ENCODE measurements at places on chromosomes 3 and 15.

DNA sequence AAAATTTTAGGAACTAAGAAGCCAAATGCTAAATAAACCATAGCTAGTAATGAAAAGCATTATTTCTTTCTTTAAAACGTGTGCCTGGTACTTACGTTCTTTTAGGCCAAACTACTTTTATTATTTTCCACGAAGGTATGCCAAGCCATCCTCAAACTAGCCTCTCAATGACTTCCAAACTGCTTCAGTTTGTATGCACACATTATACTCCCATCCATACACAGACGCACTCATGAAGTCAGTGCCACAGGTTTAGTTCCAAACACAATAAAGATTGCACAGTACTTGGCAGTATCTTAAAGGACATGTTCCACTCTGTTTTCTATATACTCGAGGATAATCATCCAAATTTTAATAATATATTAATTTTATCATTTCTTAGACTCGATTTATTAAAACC, 609.2 kb upstream of the ZNF385D start:
- no peak for DNase-seq

DNA sequence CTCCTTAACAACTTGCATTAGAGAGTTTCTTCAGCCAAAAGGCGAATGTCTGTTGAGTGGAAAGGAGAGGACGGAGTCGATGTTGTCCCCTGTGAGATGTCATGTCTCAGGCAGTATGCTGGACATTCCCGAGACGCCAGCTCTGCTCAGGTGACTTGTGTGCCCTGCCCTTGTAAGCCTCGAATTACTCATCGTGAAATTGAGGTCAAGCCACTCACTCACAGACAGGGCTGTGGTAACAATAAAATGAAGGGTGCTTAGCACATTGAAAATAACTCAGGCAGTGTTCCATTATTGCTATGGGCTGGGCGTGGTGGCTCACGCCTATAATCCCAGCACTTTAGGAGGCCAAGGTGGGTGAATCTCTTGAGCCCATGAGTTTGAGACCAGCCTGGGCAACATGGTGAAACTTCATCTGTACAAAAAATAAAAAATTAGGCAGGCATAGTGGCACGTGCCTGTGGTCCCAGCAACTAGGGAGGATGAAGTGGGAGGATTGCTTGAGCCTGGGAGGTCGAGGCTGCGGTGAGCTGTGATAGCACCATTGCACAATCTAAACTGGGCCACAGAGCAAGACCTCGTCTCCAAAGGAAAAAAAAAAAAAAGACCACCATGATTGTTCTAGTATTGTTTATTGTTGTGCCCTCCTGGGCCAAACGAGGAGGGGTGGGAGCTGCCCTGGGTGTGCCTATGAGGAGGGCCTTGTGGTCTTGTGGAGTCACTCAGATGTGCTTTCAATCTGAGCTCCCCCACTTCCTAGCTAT, 214.4 kb downstream of the THSD4 start:
- DNase-seq = no peak

- DNase-seq = no peak
These were observed 21.9 kb upstream of the POLR2M start for GRCh38 chr15:57684491-57685151.

DNA sequence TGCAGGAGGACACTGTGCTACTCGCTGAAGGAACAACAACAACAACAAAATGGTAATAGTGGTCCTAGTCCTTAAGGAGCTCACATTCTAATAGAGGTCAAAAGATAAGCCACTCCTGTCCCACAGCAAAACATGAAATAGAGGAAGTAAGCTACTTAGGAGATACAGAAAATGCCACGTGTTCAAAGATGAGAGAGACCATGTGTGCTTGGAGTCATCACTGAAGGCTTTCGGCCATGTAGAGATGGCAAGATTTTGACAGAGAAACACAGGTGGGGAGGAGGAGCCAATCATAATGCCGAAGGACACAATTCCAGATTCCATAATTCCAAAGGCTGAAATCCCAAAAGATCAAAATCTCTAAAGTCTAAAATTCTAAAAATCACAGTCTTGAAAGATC, 24.8 kb upstream of the RIOX2 start:
- no peak for DNase-seq

DNA sequence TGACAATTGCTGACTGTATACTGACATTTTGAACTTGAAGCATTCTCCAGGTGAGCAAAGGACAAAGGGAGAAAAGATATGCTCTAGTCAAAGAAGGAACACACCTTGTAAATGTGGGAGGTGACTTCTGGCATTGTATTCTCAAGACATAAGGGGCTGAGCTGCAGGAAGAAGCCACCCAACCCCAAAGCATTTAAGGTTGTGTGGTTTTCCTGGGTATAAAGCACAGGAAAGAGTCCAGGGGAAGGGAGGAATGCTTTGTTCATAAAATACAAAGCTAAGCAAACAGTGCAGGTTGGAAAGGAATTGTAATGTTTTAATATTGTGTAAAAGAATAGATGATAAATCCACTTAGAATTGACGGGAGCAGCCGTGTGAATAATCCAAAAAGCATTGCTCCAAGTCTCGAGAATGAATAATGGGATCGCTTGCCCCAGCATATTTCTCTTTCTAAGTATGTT, 102.4 kb upstream of the LRIG1 start:
- DNase-seq = no peak

DNA sequence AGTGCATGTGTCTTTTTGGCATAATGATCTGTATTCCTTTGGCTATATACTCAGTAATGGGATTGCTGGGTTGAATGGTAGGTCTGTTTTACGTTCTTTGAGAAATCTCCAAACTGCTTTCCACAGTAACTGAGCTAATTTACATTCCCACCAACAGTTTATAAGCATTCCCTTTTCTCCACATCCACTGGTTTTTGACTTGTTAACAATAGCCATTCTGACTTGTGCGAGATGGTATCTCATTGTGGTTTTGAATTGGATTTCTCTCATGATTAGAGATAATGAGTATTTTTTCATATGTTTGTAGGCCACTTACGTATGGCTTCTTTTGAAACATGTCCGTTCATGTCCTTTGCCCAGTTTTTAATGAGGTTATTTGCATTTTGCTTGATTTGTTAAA, 117.7 kb downstream of the CHCHD4 start:
- DNase-seq = no peak

DNA sequence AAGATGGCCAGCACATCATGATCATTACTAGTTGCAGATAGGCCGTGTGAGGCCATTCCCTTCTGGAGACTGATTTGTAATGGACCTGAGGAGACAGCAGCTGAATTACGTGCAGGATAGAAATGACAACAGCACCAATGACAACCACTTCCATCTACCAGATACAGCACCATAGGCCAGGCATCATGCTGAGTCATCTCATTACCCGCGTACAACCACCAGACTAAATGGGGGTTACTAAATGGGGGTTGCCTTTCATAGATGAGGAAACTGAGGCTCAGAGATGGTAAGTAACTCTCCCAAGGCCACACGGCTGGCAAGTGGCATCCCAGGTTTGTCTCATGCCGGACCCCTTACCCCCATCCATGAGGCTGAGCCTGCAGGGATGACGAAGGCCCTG, 32.8 kb upstream of the FAM107A start:
- no peak for DNase-seq

DNA sequence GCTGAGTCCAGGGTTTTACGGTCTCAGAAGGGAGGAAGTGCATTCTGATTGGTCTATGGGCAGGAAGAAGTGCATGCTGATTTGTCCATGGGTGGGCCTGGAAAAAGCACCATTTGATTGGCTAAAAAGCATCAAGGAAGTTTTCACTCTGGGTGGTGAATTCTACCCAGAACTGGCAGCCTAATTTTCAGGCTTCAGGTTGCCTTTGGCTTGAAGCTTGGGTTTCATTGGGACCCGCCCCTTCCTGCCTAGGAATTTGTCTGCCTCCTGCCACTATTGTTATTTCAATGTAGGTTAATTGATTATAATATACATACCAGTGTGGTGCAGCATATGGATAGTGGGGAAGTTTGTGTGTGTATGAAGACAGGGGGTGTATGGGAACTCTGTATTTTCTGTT, 1355.9 kb downstream of the SI start:
- DNase-seq = no peak

GRCh38 chr3:138898708-138899107, 48.2 kb downstream of the FOXL2 start:
- no peak for DNase-seq

DNA sequence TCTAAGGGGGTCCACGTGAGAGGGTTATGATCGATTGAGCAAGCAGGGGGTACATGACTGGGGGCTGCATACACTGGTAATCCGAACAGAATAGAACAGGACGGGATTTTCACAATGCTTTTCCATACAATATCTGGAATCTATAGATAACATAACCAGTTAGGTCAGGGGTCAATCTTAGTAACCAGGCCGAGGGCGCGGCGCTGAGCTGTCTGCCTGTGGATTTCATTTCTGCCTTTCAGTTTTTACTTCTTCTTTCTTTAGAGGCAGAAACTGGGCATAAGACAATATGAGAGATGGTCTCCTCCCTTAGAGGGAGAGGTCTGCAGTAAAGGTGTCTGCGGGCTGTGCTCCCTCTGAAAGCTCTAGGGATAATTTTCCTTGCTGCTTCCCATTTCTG, 261.3 kb downstream of the XXYLT1 start:
- no peak for DNase-seq

DNA sequence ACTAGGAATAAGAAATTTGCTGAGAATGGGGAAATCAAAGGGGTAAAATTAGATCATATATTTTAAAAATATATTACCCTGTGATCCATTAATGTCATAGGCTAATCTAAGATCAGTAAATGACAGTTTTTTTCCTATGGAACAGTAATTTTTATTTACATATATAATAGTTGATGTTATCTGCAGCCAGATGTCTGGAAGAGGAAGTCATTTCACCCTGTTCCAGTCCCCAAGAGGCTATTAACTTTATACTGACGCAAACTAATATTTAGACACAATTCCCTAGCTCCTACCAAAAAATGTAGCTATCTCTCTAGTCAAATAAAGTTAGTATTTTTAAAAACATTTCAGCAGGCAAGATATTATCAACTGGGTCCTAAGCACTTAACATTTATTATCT, 558.0 kb downstream of the MECOM start:
- DNase-seq = no peak

- no peak for DNase-seq
These were observed 178.1 kb downstream of the LPP start for GRCh38 chr3:188332085-188332484.

- no peak for DNase-seq
These were observed 267.9 kb downstream of the SHQ1 start for GRCh38 chr3:72580246-72580756.

DNA sequence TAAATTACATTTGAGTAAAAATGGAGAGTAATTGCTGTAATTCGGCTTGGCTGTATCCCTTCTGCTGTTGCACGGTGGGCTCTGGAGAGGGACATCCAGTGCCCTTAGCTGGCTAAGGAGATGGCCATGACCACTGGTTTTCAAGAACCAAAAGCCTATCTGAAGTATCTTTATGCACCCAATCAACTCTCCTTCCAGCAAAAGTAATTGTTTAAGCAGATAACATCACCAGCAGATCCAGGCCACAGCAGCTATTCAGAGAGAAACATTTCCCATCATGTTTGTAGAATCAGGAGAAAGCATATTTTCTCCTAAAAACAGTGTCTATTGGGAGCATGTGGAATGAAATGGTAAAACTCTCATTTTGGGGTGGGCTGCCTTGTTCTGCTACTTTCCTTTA, 514.5 kb upstream of the RGMA start:
- no peak for DNase-seq

DNA sequence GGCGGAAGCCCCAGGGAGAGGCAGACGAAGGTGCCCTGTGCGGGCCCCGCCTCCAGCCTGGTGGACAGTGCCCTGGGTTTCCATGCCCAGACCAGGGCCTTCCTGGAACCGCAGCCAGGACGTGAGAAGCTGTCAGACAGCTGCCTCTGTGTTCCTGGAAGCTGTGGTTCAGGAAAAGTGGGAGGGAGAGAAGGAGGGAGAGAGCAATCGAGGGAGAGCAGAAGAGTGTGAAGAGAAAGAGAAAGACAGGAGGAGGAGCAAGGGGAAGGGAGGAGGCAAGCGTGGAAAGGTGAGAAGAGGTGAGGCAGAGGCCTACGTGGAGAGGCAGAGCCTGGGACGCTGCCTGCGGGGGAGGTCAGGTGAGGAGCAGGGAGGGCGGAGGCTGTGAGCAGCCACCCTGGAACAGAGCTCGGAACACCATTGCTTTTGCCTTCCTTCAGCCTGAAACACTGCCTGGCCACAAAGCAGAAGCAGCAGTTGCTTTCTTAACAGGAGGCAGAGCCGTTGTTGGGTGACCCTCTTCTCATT, 18.6 kb downstream of the ZDHHC19 start:
- no peak for DNase-seq

DNA sequence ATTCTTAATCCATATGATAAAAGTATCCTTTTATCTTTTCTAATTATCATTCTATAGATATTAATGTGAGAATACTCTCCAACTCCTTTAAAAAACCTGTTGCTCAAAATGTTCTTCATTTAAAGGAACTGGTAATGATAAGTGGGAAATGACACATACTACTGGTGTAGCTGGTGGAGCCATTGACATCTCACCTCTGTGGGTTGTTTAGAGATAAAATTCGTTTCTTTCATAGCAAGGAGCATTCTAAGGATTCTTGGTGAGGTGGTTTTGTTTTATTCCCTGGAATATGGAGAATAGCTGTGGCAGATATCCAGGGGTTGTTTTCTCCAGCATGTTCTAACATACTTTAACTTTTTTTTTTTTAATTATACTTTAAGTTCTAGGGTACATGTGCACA, 299.8 kb upstream of the THBS1 start:
- DNase-seq = no peak

All from NCI-H1436 treated with DMSO at 0.1 percent for 48 hours (cell line).